ENCODE measurements at places on chromosomes 2 and 18.
A peak's percentile ranks its signal among the peaks of the same experiment; 100 is the strongest.

DNA sequence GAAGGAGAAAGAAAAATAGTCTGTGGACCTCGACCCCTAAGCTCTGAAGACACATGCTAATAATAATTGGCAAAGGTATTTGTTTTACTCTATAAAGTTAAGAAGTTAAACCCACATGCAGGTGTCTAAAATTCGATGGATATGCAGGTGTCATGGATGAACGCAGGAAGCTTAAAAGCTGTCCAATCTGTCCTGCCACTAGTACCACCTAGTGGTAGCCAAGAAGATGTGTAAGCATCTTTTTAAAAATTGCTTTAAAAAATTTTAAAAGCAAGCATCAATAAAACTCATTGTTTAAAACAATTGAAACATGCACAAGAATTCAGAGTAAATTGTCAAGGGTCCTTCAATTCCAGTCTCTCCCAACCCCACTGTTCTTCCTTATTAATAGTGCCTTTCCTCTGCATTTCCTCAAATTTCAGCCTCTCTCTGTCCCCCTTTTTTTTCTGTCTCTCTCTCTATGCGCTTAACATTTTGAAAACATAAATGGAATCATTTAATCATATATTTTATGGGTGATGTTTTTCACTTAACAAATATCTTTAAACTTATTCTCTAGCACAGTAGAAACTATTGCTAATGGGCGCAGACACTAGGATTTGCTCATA lies 30.6 kb upstream of the PPP3R1 start:
- no peak for DNase-seq

- peak; percentile 62 for DNase-seq
Observed at GRCh38 chr2:233385489-233386044, 31.3 kb downstream of the DGKD start.

DNA sequence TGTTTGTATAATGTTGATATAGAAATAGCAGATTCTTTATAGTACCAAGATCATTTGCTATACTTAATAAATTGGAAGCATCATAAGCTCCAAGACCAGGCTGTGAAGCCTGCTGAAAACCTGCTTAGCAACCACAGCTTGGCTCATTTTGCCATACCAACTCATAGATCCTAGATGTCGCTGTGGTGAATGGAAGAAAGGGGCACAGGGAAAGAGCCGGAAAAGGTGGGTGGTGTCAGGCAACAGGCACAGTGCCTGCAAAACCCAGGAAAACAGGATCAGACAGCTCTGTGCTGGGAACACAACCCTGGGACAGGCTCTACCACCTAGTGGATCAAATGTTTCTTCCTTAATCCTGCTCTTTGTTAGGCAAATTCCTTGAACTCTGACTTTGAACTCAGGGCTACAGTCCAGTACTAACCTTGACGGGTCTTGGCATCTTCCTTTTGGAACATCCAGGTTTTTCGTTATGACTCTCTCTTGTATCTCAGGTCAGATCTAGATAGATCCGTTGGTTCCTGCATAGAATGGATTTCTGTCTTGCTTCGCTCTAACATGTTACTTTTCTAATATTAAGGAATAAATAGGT lies 31.6 kb downstream of the TWSG1 start:
- no peak for DNase-seq

DNA sequence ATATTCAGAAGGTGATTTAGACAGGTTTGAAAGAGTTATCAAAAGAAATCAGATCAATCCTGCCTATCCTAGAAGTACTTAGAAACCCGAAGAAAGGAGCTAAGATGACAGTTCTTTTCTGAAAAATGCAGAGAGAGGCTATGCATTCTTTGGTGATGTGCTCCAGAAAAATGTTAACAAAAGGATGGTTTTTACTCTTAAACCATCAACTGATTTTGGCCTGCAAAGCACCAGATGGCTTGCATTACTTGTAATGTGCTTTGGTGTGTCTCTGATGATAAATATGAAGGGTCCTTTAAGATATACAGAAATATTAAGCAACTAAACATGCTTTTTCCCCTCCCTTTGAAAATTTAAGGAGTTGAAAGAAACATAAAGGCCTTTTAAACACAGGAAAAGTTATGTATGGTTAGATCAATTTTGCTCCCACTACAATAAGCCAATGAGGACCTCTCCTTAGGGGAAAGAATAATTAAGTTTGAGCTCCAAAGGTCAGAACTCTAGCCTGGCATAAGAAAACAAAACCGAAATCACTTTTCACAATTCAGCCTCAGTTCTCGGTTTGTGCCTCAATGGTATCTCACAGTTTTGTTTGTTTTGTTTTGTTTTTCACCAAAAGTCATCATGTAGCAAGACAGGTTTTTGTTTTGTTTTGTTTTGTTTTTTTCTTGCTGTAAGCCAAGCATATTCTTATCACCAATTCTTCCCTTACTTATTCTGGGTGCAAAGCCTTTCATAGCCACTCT lies 302.4 kb upstream of the NT5C1B start:
- DNase-seq = no peak

GRCh38 chr2:217356781-217357180 lies 496.9 kb upstream of the TNP1 start:
- no peak for DNase-seq

DNA sequence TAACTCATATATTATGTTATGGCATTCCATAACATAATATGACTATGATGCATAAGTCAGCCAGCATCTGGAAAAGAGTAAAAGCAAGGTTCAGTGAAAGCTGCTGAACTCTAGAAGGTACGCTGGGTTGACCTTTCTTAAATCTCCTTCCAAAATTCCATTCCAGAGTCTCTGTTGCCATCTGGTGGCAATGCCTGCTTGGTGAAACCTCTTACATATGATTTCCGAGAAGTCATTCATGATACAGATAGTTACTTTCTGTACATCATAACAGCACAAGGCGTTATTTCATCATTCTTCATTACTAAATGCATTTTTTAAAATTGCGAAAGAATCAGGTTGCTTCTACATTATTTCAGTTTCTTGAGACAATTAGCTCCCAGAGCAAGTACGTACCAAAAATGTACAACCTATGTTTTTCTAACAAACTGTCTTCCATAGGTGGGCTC lies 7.0 kb upstream of the EPG5 start:
- DNase-seq = peak; percentile 64

GRCh38 chr2:203782262-203782976 lies 76.0 kb downstream of the CD28 start:
- DNase-seq = peak; percentile 64

- no peak for DNase-seq
Observed at GRCh38 chr18:44031063-44031462, 649.6 kb upstream of the SETBP1 start.

Data from stimulated activated naive CD8-positive, alpha-beta T cell treated with anti-CD3 and anti-CD28 coated beads, Interleukin-15, Interleukin-2, amounts not matched to agents 100 U/mL and 50 U/mL, for 24 hours (primary cell).